ENCODE measurements at places on chromosomes 4 and X.

DNA sequence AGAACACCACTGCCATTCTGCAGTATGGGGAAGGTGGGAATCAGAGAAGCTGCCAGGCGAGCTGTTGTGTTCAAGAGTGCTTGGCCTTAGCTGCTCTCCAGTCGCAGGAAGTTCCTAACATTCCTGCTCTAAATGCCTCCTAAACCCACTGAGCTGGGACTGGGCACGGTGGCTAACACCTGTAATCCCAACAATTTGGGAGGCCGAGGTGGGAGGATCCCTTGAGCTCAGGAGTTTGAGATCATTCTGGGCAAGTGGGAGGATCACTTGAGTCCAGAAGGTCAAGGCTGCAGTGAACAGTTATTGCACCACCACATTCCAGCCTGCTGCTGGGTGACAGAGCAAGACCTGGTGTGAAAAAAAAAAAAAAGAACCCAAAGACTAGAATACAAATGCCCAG is 690.3 kb upstream of the FAM241A start:
- DNase-seq = no peak

GRCh38 chrX:68059469-68059868 is 373.8 kb downstream of the OPHN1 start:
- DNase-seq = no peak

GRCh38 chr4:8857766-8858700 is 13.6 kb downstream of the HMX1 start:
- DNase-seq = no peak

GRCh38 chr4:24774452-24774851 is 20.9 kb upstream of the SOD3 start:
- DNase-seq = no peak

DNA sequence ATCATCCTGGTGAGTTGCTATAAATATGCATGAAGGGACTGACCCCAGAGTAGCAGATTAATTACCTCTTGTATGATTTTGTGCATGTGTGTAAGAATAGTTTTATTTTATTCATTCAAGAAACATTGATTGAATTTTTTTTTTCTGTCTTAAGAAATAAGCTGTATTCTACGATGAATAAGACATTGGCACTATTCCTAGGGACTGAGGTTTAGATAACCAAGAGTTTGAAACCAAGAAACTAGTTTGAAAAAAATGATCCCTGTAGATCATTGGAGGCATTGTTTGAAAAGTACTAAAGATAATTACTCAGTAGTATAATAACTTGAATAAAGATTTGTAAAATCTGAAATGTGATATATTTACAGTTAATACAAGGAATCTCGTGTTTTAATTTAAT is 1086.9 kb downstream of the PCDH7 start:
- no peak for DNase-seq

- DNase-seq = no peak
Observed at GRCh38 chrX:109732017-109732801, 848 bp downstream of the ACSL4 start.

DNA sequence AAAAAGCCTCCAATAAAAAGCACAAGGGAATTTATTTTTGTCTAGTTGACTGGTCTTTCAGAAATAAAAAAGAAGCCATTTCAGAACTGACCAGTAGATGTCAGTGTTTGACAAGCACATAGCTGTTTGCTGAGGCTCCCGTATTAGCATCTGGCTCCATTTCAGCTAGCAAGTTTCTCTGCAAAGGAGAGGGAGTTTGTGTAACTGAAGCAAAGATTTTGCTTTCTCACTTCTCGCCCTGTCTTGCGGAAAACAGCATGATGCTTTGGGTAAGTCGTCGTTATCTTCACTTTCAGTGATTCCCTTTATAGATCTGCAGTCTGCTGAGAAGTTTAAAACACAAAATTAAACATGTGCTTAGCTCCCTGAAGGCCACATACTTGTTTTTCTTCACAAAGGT is 85.5 kb downstream of the CT47B1 start:
- peak; percentile 2 for DNase-seq

- DNase-seq = no peak
Observed at GRCh38 chr4:122665161-122665929, 44.5 kb upstream of the IL21 start.

GRCh38 chr4:174358410-174358809 is 74.7 kb downstream of the CEP44 start:
- DNase-seq = no peak

DNA sequence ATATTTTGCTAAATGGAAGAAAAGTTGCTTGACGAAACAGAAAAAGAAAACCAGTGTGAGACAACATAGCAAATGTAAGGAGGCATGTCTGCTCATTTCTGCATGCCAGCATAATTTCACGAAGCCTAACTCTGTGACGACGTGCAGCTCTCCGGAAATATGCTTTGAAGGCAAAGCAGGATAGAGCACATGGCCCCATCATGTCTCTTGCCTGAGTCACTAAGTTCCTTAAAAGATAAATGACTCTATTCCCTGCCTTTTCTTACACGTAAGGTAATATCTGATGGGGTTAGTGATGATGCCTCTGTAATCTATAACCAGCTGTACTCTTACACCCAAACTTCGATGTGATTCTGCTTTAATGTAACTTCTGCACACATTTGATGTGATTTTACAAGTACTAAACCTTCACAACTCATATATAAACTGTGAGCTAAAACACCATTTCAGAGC is 64.5 kb downstream of the ANXA3 start:
- no peak for DNase-seq

DNA sequence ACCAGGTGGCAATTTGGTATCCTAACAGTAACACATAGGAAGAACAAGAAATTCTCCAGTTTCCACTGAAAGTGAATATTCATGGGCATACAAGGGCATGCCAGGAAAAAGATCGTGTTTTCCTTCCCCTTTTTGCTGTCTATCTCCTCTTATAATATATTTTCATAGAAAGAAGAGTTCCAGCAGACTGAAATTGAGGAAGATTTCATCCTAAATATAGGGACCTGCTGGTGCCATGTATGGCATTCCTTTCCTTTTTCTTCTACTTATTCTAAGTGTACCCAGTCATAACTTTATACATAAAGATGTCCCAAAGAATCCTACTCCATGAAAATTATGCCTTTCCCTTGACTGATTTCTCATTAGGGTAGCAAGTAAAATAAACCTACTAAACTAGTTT is 40.8 kb upstream of the KCNIP4 start:
- no peak for DNase-seq

DNA sequence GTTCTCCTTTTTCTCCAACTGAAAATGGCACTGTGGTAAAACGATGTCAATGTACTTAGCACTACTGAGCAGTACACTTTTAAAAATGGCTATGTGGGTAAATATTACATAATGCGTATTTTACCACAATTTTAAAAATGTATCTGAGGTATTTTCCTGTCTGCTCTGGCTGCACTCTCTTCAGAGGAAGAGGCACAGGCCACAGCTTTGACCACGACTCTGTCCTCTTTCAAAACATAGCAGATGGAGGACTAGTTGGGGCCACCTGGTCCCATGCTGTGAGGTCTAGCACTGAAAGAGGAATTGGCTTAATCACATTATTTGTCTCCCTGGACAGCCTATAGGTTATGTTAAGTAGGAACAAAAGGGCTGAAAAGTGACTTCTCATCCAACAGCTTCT is 5.2 kb downstream of the KCNE5 start:
- DNase-seq = no peak

- no peak for DNase-seq
Observed at GRCh38 chr4:187839765-187840164, 155.8 kb upstream of the ZFP42 start.

GRCh38 chrX:105098201-105098600 is 122.3 kb downstream of the TEX13A start:
- no peak for DNase-seq

DNA sequence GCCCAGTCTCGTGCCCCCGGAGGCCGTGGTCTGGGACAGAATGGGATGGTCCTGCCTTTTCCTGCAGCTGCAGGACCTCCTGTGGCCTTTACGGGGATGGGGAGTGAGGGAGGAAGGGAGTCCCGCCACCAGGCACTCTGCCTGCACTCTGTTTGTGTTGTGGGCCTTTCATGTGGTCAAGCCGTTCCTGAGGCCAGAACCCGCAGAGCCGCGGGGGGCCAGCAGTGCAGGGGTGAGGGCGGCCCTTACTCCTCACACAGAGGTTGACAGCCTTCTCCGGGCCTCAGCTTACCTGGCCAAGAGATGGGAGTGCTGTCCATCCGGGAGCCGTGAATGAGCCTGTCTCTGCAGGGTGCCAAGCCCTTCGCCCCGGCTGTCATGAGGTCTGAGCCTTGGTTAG is 230.7 kb downstream of the AFAP1 start:
- no peak for DNase-seq

GRCh38 chr4:14566518-14566917 is 435.8 kb upstream of the CPEB2 start:
- DNase-seq = no peak

GRCh38 chr4:169102026-169102425 is 92.0 kb upstream of the CBR4 start:
- no peak for DNase-seq

GRCh38 chr4:38856046-38856445 is 571 bp downstream of the TLR6 start:
- no peak for DNase-seq

- DNase-seq = no peak
Observed at GRCh38 chr4:75289914-75290582, 224.2 kb downstream of the RCHY1 start.

- no peak for DNase-seq
Observed at GRCh38 chr4:69058410-69059059, 37.7 kb upstream of the UGT2B7 start.

DNA sequence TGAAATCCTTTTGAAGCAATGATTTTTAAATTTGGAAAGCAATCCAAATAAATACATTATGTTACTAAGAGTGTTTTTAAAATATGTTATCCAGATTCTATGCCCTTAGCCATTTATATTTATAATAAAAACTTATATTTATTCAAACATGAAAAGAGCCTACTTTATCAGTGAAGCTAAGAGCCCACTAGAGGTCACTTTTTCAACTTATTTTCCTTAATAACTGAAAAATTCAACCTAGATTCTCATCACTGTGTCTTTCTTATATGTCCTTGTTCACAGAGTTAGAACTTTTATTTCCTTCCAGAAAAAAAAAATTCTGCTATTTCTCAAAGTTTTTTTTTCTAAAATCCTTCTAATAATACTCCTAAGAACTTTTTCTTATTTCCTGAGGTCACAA is 23.9 kb downstream of the PRDM8 start:
- DNase-seq = no peak

DNA sequence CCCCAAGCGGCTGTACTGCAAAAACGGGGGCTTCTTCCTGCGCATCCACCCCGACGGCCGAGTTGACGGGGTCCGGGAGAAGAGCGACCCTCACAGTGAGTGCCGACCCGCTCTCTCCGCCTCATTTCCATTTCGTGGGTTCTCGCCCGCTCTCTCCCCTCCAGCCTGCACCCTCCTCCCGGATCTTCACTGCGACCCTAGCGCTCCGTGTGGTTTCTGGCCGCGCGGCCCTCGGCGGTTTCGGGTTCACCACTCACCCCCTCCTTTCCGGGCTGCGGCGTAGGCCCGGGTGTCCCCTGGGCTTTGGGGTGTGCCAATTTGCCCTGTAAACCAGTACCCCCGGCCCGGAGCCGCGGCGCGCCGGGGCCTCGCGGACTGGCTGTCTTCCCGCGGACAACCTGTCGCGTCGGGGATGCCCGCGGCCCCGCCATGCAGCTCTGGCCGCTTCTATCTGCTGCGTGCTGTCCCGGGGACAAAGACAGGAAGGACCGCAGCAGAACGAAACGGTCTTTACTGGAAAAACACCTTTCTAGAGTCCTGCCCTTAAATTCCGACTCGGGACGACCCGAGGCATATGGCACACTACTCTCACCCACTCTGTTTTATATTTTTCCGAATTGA is 737 bp downstream of the FGF2 start:
- DNase-seq = peak; percentile 6

- DNase-seq = no peak
Observed at GRCh38 chrX:151816934-151817333, 82.4 kb downstream of the CNGA2 start.

GRCh38 chr4:118989098-118990080 is 100.7 kb downstream of the SYNPO2 start:
- no peak for DNase-seq

DNA sequence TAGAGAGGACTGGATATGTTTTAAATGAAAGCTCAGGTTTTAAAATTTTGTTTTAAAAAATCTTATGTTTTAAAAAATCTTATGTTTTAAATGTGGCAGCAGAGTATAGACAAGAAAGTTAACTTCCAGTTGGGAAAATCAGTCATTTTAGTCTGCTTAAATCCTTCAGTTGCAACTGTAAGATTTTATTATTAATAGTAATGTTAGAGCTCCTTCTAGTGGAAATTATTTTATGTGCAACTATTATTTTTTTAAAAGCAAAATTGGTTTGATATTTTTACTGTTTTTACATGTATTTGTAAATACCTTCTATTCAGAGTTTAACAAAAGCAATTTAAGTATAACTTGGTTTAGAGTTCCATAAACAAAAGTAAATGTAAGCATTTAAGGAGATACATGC is 8.5 kb upstream of the NUDT6 start:
- DNase-seq = no peak

GRCh38 chrX:7216981-7217587 is 69.1 kb upstream of the PUDP start:
- DNase-seq = no peak

DNA sequence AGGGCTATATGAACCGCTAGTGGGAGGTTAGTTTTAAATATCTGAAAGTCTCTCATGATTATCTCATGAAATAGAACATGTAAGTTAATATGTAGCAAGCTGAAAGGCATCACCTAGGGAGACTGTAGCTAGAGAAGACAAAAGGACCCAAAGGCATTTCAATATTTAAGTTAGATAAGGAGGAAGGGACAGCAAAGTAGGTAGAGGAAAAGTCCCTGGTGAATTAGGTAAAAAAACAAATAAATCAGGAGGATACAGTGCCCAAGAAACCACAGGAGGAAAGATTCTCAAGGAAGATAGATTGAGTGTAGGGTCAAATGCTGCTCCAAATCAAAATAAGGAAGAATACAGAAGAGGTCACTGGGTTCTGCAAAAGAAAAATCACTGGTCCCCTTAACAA is 175.5 kb downstream of the GASK1B start:
- no peak for DNase-seq

DNA sequence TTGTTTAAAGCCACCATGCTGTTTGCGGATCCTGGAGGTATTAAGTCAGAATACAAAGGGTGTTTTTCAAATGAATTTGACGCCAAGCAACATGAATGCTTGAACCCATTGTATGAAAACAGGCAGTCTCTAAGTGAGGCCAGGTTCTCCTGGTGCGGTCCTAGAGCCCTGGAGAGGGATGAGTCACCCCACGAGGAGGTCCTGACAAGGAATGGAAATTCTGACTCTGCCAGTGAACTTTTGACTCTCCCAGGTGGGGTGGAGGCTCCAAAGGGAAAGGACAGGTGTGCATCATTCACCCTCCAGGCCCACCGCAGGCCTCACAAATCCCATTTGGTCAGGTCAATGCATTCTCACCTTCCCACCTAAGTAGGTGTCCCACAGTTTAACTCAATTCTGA is 1.5 kb downstream of the TRIM2 start:
- no peak for DNase-seq

GRCh38 chr4:181476508-181476890 is 766.7 kb upstream of the TENM3 start:
- no peak for DNase-seq

All from anterior cingulate cortex (tissue), 58 donors.